ENCODE measurements at places on chromosomes 5 and 9.

DNA sequence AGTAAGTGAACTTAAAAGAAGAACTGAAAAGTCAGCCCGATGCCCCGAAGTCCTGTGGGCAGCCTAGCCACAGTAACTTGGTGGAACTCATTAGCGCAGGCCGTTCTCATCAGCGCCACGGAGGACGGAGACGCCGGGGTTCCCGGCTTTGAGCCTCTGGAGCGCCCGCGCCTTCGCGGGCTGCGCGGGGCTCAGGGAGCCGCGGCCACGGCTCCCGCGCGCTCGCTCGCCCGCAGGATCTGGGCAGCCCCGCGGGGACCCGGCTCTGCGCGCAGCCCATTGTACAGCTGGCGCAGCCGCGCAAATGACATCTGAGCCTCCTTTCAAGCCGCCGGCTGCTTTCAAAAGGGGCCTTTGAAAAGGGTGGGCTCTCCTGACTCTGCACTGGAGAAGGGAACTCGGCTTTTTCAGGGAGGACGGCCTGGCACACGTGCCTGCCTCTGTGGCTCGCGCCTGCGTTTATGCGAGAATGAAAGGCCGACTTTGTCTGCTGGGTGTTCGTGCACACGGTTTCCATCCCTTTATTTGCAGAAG lies 40.7 kb downstream of the TLR4 start:
- no peak for DNase-seq

GRCh38 chr5:174183701-174184100 lies 138.2 kb downstream of the NSG2 start:
- no peak for DNase-seq

DNA sequence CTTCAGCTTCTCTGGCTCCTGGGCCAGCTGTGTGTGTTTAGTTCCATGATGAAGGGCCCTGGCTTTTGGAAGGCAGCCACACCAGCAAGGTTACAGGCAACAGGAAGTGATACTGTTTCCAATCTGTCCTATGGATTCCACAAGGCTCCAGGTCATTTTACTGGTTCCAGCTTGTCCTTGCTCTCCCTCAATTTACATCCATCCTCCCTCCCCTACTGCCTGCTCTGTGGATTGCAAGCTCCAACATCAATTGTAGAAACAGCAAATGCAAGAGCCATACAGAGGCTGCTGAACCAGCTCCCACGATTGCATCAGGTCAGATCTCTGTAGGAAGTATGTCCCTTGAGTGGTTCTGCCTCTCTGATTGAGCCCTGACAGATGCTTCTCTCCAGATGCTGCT lies 409.8 kb downstream of the NTRK2 start:
- no peak for DNase-seq

- no peak for DNase-seq
Measured at GRCh38 chr5:121746763-121747162, 104.9 kb upstream of the FTMT start.

DNA sequence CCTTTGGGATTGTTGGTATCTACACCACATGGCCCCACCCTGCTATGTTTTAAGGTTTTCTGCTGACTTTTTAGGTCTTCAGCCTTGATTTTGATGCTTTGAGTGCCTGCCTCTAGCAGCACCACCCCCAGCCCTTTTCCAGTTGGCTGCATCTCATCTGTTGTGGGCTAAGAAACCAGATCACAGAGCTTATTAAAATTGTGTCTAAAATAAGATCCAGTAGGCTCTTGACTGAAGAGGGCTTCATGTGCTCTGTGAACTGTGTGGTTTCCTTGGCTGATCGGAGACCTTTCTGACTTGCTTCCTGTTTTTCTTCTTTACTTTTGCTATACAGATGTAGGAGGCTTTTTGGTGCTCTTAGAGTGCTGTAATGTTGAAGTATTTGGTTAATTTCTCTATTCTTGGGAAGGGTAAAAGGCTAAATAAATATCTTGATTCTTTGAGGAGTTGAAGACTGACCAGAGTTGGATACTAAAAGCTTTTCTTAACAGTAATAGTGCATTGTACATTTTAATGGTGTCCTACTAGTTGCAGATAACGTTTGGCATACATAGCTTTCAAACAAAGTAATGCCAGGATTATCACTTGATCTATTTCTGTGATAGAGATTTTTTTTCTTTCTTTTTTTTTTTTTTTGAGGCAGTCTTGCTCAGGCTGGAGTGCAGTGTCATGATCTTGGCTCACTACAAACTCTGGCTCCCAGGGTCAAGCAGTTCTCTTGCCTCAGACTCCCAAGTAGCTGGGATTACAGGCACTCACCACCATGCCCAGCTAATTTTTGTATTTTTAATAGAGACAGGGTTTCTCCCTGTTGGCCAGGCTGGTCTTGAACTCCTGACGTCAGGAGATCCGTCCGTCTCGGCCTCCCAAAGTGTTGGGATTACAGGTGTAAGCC lies 4.5 kb downstream of the UBE2D2 start:
- DNase-seq, result no peak

GRCh38 chr5:43985411-43985810 lies 382.4 kb downstream of the NNT start:
- no peak for DNase-seq

- no peak for DNase-seq
Measured at GRCh38 chr5:411728-412127, 31.2 kb upstream of the EXOC3 start.

- DNase-seq, result no peak
Measured at GRCh38 chr9:132008184-132008803, 71.4 kb downstream of the MED27 start.

DNA sequence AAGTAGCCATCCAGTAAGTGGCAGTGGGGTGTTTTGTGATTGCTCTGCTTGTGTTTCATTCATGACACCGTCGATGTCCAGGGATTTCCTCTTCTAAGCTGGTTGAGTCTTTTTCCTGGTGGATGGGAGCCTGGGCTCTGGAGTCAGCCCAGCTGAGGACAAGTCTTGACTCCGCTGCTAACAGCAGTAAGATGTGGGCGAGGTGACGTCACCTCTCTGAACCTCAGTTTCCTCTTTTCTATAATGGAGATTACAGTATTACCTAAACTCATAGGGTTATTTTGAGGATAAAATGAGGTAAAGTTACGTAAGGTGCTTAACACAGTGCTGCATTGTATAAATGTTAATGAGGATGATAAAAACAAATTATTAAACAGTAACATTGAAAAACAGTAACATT lies 21.3 kb downstream of the FGF1 start:
- DNase-seq, result no peak

DNA sequence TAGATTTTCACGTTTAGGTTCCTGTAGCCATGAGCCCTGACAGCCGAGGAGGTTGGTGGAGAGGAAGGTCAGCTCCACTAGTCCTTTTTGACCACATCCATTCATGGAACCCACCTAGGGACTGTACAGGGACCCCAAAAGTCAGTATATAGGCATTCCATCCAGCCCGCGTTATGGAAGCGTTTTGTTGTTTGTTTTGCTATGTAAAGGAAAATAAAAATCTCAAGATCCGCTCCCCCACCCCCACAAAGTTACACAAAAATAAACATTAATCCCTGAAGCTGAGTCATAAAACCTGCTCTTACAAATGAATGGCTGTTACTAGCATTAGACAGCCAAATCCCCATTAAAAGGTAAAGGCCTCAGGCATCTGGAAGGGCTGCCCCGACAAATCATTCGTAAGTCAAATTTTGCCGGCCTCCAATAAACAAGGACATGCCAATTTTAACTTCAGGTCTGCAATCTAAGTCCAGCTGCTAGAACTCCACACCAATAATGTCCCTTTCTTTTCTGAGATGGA lies 292.9 kb downstream of the MED10 start:
- no peak for DNase-seq

GRCh38 chr5:170386743-170387395 lies 2.3 kb downstream of the KCNMB1 start:
- no peak for DNase-seq

DNA sequence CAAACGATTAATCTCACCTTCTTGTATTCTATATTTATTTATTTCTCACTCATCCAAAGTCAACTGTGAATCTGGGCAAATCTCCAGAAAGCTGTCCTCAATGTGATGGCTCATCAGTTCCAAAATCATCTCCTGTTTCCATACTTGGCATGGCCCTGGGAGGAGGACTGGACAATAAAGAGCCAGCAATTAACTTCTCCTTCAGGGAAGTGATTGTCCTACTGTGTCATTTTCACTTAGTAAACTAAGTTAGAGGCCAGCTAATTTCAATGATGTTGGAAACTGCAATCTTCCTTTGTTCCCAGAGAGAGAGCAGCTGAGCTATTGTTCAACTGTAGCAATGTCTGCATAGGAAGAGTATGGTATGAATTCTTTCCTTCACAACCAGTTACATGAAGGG lies 17.5 kb downstream of the CDH12 start:
- DNase-seq, result no peak

DNA sequence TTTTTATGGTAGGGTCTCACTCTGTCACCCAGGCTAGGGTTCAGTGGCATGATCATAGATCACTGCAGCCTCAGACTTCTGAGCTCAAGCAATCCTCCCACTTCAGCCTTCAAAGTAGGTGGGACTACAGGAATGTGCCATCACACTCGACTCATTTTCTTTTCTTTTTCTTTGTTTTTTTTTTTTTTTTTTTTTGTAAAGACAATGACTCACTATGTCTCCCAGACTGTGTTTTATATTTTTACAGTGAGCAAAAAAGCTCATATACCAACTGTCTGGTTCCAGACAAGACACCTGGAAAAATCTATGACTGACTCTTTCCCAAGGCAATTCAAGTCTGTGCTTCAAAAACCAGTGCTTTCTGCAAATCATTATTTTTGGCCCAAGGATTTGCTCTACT lies 10.8 kb upstream of the FOXD1 start:
- no peak for DNase-seq

GRCh38 chr5:6729386-6730310 lies 16.4 kb downstream of the TENT4A start:
- DNase-seq, result no peak

DNA sequence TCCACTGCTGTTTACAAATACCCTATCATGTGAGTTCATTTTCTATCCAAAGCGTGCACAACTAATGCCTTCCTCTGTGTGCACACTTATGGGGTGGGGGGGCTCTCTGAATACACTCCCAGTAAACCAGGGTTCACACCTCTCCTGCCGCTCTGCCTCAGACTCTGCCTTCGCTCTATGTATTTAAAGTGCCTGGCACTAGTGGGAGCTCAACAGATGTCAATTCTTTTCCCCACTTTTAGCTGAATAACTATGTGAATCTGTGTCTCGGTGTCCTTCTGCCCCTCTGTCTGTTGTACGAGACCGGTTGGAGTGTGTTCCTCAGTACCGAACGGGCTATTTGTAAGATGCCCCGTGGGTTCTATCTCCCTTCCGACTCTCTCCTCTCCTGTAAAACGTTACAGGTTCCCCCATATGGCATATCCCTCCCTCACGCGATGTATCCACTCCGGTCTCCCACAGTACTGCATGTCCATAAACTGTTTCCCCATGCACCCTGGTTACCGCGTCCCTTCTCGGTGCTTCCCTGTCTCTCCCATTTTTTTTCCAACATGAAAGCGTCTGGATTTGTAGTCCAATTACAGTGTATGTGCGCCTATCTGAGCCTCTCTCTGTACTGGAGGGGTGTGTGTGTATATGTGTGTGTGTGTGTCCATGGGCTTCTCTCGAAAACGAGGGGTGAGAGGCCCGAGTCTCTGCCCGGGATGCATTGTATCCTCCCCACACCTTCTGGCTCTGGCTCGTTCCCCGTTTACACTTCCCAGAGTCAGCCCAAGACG lies 1.6 kb downstream of the ELL2 start:
- DNase-seq, result no peak

GRCh38 chr5:141628175-141628788 lies 8.4 kb downstream of the HDAC3 start:
- DNase-seq, result no peak

DNA sequence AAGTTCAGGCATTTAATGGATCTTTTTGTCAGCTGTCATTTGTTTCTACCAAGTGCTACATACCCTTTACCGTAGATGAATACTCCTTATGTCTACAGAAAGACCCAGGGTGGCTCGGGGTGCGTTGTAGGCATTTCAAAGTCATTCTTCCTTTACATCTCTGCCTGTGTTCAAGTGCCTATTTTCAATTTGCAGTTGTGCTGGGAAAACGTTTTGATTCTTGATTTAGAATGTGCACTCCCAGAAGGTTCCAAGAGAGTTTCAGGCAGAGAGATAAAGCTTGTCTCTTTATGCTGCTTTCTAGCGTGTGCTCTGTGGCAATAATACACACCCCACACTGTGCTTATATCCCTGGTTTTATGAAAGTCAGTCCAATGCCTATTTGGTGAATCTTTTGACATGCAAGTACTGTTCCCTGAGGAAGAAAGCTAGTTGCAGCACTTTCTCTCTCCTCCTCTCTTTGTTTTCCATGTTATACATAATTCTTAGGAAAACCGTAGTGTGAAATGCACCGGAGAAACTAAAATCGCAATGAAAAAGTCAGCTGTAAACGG lies 828.1 kb upstream of the ZNF608 start:
- DNase-seq, result no peak

- no peak for DNase-seq
Measured at GRCh38 chr5:149406203-149406978, 27.3 kb upstream of the IL17B start.

- DNase-seq, result no peak
Measured at GRCh38 chr5:124157320-124157719, 589.1 kb downstream of the ZNF608 start.

Measured in esophagus squamous epithelium (tissue), 5 donors.